GM18507 (cell line): ENCODE measurements at places on chromosomes 12 and 14.

- DNase-seq, result no peak
These were observed 447.5 kb downstream of the PCNX1 start for GRCh38 chr14:71354801-71355200.

DNA sequence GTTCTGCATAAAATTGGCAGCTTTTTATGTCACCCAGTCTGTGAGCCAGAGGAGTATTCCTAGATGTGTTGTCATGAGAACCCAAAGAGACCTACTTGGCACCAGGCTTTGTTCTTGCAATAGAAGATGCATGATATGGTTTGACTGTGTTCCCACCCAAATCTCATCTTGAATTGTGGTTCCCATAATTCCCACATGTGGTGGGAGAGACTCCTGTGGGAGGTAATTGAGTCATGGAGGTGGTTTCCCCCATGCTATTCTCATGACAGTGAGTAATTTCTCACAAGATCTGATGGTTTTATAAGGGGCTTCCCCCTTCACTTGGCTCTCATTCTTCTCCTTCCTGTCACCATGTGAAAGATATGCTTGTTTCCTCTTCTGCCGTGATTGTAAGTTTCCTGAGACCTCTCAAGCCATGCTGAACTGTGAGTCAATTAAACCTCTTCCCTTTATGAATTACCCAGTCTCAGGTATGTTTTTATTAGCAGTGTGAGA lies 572.0 kb upstream of the ATP2B1 start:
- DNase-seq, result no peak

DNA sequence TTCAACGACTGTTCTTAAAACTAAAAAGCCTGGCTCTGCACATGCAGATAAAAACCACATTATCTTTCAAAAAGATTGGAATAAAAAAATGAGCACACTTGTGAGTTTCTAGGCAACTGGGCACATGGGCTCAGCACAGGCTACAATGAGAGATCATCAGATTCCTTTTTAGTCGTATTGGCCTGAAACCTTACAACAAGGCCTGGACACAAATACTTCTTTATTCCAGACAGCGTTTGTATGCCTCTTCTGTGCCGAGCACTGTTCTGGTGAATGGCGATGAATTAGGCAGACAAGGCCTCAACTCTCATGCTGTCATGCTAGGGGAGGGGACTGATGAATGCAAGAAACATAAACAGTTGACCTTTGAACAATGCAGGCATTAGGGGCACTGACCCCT lies 463.0 kb downstream of the AACS start:
- no peak for DNase-seq

- DNase-seq, result no peak
These were observed 1.4 kb upstream of the DIO3 start for GRCh38 chr14:101559624-101560533.

- DNase-seq, result no peak
These were observed 226.2 kb upstream of the CLEC14A start for GRCh38 chr14:38481952-38482678.

GRCh38 chr14:69553252-69553651 lies 21.4 kb downstream of the CCDC177 start:
- no peak for DNase-seq

GRCh38 chr12:132084621-132085290 lies 59.4 kb downstream of the DDX51 start:
- DNase-seq, result peak; percentile 50

GRCh38 chr12:43079476-43079875 lies 472.5 kb downstream of the ADAMTS20 start:
- DNase-seq, result no peak

DNA sequence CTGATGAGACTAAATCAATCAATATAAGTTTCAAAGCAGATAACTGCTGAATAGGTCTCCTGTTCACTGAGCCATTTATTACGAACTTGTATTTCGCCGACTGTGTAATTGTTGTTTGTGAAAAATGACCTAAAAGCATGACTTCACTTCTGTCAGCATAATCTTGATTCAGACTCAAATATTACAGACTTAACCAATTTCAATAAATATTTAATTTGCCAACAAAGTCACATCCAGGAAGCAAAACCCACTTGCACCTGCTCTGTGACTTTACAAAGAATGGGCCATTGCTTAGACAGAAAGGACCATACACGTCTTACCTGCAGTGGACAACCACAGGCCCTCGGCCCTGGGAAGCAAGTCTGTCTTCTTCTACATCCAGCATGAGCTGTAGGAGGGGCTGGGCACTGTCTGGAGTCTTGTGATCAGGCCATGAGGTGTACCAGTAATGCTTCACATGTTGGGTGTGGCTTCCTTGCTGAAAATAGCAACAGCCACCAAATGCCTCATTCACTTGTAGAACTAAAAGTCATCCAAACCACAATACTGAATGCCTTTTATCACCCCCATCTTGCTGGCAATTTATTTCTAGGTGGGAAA lies 23.5 kb upstream of the PTPRB start:
- no peak for DNase-seq

- no peak for DNase-seq
These were observed 118.0 kb downstream of the TRHDE start for GRCh38 chr12:72390146-72390545.

- DNase-seq, result no peak
These were observed 117.6 kb downstream of the CACNA1C start for GRCh38 chr12:2170376-2170775.

DNA sequence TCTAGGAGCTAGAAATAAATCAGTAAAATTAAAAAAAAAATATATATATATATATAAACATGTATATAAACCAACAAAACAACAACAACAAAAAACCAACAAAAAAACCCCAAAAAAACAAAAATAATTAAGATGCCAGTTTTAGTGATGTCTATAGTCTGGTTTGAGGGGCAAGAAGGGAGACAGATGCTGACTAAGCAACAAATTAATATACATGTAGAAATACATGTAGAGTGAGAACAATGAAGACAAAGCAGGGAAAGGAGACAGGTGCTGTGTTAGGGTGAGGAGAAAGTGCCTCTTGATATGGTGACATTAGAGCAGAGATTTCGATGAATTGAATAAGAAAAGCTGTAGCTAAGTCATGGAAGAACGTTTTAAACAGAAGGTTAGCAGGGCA lies 477.9 kb downstream of the APAF1 start:
- DNase-seq, result no peak

DNA sequence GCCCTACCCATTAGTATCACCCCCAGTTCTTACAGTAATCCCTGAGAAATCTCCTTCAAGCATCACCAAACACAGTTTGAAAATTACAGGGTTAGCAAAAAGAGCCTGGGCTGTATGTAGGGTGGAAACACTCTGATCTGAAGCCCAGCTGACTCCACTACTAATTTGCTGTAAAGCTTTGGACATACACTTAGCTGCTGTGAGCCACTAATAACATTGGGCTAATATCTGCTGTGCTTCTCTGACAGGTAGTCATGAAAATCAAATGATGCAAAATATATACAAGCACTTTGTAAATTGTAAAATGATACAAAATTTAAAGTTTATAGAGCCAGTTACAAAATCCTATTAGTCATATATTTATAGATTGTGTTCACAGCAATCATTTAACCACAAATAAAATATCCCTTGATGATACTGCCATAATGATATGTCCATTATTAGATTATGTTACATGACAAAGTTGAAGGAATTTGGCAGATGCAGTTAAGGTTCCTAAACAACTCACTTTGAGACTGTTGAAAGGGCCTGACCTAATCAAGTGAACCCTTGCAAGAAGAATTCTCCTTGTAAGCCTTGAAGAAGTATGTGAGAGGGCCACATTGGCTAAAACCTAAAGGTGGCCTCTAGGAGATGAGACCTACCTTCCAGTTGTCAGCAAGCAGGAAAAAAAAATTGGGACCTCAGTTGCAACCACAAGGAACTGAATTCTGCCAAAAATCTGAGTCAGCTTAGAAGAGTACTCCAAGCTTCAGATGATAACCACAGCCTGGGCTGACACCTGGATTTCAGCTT lies 19.0 kb downstream of the TWF1 start:
- no peak for DNase-seq

DNA sequence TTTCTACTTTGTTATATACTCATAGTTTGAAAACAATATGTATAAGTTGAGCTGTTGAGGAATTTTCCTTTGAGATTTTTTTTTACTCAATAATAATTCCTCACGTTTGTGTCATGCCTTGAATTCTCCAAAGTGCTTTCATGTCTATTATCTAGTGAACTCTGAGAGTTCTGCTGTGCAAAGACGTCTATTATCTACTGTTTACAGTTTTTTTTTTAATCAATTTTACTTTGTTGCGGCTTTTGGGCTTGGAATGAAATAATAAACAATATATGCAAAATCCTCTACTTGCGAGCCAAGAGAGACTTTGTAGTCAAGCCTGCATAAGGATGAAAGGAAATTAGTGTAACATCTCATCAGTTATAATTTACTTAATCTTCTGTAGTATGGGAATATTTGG lies 107.2 kb upstream of the FRMD6 start:
- DNase-seq, result no peak

GRCh38 chr14:56331592-56332216 lies 213.5 kb downstream of the PELI2 start:
- no peak for DNase-seq

DNA sequence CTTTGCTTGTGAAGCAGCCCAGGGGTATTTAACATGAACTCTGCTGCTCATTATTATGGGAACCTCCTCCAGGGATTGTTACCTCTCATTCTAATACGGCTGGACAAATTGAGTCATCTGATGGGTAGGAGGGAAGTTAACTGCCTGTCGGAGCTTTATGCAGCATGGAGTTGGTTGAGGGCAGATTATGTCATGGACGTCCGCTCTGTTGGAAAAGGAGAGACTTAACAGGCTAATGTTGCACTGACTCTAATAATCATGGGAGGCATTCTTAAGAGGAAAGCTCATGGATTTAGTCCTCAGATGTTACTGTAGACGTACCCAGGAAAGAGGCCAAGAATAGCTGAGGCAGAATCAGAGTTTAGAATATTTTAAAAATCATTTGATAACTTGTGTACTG lies 9.9 kb downstream of the POP5 start:
- no peak for DNase-seq

GRCh38 chr14:54220704-54221431 lies 175.9 kb upstream of the CDKN3 start:
- DNase-seq, result no peak

DNA sequence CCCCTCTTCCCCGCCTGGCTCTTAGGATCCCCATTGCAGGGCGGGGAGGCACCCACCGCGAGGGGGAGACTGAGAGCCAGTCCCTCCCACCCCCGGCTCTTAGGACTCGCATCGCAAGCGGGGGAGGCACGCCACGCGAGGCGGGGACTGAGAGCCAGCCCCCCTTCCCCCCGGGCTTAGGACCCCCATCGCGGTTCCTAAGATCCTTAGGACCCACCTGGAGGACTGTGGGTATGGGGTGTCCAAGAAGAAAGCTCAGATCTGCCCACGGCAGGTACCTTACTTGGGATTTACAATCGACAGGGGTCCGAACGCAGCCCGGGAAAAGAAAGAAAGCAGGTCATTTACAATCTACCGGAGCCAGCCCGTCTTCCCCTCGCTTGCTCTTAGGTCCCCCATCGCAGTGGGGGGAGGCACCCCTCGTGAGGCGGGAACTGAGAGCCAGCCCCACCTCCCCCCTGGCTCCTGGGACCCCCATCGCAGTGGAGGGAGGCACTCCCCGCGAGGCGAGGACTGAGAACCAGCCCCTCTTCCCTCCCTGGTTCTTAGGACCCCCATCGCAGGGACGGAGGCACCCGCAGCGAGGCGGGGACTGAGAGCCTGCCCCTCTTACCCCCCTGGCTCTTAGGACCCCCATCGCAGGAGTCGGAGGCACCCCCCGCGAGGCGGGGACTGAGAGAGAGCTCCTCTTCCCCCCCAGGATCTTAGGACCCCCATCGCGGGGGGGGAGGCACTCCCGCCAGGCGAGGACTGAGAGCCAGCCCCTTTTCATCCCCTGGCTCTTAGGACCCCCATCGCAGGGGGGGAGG lies 43.7 kb downstream of the DDX11 start:
- no peak for DNase-seq
